Inflammatory macrophage treated with lipopolysaccharide for 1 hour (primary cell): ENCODE measurements at places on chromosomes 4 and X.

DNA sequence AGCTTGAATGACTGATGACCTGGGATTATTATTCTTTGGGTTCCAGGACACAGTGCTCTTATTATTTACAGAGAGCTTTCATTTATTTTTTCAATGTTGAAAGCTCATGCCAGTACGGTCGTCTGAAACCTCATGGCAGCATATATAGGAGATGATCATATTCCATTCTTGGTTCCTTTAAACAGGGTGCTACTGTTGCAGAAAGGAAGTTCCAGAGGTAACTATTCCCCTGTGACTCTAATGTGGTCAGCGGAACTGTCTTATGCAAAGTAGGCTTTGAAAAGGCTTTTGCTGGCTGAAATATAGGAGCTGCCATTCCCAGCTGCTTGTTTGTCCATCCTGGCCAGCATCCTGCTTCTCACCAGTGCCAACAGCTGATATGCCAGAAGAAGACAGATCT lies 208.3 kb upstream of the LEF1 start:
- DNase-seq: no peak

DNA sequence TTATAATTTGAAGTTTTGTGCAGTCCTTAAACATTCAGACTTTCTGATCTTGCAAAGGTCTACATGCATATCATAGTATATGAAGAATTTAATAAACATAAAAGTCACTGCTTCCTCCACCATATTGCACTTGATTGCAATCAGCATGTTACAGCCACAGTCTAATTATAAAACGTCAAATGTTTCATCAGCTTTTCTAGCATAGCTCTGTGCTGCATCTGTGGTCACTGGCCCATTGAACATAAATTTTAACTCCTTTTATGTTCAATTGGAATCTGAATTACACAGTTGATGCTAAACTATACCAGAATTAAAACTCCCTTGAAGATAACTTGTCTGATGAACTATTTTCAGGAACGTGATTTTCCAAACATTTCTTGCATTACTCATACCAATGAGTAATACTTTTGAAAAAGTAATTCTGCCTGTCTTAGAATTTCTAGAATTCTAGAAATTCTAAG lies 329.1 kb downstream of the GALNTL6 start:
- DNase-seq: no peak

DNA sequence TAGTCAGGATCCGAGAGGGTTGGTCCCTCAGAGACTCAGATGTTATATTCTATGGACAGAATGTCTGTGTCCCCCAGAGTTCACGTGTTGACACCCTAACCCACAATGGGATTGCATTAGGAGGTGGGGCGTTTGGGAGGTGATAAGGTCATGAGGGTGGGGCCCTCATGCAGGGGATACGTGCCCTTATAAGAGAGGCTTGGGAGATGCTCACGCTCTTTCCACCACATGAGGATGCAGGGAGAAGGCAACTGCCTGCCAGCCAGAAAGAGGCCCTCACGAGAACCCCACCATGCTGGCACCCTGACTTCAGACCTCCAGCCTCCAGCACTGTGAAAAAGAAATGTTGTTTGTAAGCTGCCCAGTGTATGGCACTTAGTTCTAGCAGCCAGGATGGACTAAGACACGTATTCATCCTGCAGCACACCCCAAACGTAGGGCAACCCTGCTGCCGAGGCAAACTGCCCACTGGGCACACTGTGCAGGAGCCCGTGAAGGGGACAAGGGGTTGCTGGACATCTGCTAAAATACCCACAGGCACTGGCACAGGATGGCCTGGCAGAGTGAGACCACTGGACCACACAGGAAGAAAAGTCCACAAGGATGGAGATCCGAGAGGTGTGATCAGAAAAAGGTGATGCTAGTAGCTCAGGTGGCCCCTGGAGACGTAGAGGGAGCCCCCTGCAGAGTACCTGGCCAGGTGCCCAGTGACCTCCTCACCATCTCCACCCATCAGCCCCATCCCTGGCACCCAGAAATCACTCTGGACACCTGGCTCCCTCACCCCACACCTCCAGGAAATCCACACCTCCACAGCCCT lies 62.7 kb downstream of the HTRA3 start:
- DNase-seq: no peak

GRCh38 chr4:31045724-31046318 lies 325.7 kb downstream of the PCDH7 start:
- no peak for DNase-seq

DNA sequence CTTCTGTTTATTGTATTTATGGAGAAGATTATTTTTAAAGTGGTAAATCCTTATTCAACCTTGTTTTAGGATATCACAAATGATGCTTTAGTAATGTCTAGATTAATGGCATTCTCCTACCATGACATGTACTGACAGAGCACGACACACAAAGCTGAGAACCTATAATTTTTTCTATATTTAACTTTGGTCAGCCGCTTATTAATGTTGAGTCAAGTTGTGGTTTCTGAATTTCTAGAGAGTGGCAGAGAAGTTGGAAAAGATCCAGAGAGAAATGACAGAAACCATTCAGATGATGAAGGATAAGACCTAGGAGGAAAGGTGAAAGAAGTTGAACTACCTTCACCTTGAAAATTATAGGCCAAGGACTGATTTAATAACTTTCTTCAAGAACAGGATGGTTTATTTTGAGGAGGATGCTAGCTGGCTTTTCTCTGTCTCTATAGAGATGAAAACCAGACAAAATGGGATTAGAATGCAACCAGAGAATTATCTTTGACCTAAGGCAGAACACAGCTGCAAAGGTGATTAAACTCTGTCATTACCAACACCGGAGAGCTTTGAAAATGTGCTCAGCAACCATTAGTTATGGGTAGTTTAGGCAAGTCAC lies 62.6 kb upstream of the TSPAN5 start:
- no peak for DNase-seq
